ENCODE measurements at places on chromosomes 12 and 14.

DNA sequence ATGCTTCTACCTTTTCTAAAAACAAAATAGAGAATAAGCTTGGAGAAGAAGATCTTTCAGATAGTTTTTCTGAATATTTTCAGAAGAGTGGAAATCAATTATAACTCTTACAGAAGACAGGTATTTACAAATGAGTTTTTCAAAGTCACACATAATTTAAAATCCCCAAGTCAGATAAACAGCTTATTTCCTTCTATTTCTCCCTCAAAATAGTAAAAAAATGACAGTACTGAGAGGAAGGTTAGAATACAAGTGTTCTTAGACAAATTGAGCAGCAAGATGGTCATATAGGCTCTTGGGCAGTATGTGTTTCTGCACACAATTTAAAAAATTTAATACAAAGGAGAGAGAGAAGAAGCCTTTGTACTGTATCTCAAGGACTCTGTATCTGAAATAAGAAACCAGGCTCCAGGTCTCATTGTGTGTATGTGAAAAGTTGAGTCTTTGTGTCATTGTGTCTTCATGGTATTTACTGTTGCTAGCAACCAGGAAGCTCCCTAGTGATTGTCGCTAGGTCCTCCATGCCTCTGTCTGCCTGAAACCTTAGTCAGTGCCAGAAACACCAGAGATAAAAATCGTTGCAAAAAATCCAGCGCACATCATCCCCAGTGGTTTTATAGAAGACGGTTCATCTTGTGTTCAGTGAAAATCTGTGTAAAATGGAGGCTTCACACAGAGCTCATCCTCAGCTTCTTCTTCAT is 12.9 kb upstream of the TUBA1A start:
- peak; percentile 13 for DNase-seq

DNA sequence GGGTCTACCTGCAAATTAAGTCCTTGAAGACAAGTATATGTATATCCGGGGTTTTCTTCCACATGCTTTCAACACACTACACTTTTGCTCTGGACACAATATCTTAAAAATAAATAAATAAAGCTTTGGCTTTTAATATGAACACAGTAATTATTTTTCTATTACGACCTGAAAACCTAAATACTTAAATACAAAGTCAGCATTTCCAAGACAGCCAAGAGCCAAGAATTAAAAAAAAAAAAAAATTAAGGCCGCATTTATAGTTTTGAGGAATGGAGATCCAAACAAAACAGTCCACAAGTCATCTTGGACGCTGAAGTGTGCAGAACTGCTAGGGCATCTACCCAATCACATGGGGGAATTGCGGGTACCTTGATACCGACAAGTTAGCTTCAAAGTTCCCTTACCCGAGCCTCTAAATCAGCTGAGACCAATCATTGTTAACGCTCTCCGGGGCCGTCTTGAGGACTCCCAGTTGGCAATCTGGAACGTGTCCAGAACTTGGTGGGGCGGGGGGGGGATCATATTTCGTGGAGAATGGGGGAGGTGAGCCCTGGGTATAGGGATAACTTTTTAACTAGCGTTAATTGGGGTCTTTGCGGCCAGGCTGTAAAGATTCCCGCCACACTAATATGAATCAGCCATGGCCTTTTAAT is 731 bp upstream of the PCNX4 start:
- DNase-seq = peak; percentile 54

GRCh38 chr12:52807544-52808470 is 6.1 kb downstream of the KRT4 start:
- DNase-seq = no peak

DNA sequence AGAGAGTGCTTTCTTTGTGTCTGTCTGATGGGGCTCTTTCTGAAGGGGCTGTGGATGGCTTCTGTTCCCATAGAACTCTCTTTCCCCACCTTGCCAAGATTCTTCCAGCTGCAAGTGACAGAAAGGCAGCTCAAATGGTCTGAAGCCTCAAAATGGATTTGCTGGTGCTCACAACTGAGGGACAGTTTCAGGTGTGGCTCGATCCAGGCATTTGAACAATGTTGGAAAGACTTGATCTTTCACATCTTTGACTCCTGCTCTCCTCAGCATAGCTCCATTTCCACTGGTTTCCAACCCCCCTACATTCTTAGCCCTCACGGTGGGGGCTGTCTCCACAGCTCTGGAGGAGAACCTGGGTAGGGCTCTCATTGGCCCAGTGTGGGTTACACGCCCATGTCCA is 15.9 kb downstream of the RFLNA start:
- no peak for DNase-seq

DNA sequence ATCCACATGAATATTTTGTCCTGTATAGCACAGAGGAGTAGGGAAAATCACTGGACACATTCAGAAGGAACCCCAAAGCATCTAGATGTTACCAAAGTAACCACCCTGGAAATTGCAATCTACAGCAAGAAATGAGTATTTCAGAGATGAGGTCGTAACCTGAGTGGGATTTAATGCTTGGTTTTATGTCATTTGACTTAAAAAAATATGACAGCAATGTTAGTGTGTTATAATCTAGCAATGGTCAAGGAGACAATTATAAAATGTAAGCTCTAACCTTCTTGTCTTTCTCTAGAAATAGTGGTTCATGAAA is 256.6 kb downstream of the NAV3 start:
- DNase-seq = no peak

GRCh38 chr14:74514471-74514941 is 20.9 kb downstream of the ISCA2 start:
- no peak for DNase-seq

- DNase-seq = no peak
These were observed 12.2 kb downstream of the CHURC1 start for GRCh38 chr14:64926398-64926995.

DNA sequence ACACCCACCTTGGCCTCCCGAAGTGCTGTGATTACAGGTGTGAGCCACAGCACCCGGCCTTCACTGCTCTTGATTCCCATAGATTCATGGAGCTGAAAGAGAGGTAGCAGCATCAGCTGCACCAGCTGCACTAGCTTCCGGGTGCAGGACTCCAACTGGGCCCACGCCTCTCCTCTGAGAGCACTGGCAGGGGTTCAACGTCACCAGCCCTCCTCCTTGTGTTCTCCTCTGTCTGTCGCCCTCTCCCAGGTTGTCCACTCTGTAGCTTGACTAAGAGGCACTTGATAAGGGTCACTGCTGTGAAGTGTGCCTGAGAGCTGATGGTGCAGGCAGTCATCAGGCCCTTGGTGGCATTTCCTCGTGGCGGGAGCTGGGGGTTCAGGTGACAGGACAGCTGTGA is 28.3 kb downstream of the MLXIP start:
- DNase-seq = peak; percentile 89

DNA sequence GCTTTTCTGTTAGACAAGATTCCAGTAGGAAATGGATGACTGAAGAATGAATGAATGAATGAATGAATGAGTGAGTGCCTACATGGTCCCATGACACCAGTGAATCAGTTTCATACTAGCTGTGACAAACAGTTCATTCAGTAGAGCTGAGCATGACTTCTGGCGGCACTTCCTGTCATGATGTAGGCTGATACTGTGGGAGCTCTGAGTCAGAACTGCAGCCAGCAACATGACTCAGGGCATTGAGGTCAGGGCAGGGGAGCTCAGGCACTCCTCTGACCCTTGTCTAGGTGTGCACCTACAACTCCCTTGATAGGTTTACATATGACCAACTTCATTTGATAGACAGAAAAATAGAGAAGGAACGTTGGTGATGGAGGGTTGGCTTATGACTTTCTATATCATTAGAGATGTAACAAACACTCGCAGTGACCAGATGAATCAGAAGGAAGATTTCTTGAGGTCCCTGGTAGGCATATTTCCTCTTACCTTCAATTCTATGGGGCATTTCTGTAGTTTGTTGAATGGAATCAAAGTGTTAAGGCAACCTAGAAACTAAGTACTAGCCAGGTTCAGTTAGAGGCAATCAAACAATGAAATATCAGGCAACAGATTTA is 139.3 kb upstream of the ARHGAP5 start:
- no peak for DNase-seq

GRCh38 chr12:75960954-75961661 is 70.5 kb downstream of the PHLDA1 start:
- no peak for DNase-seq

GRCh38 chr12:121490401-121491281 is 90.2 kb downstream of the KDM2B start:
- no peak for DNase-seq

DNA sequence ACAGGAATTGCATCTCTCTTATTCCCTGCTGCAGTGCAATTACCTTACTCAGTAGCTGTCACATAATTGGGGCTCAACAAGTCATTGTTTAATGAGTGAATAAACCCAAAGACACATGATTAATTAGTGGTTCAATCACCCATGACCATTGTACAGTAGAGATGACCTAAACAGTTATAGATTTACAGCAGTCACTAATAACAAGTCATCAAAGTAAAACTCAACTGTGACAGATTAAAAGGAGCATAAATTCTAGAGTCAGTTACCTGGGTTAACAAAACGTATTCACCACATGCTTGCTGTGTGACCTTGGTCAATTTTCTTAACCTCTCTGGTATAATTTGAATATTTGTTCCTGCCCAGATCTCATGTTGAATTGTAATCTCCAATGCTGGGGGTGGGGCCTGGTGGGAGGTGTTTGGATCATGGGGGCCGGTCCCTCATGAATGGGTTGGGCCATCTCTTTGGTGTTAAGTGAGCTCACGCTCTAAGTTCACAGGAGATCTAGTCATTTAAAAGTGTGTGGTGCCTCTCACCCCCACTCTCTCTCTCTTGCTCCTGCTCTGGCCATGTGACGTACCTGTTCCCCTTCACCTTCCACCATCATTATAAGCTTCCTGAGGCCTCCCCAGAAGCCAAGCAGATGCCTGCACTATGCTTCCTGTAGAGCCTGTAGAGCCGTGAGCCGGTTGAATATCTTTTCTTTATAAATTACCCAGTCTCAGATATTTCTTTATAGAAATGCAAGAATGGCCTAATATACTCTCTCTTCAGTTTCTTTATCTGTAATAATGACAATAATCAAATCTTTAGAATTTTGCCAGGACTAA is 141.9 kb upstream of the PLEKHG7 start:
- no peak for DNase-seq

- no peak for DNase-seq
These were observed 912.9 kb downstream of the DIO2 start for GRCh38 chr14:79298373-79298772.

- no peak for DNase-seq
These were observed 113.0 kb upstream of the RAP1B start for GRCh38 chr12:68497702-68498101.

- no peak for DNase-seq
These were observed 1.9 kb upstream of the LLPH start for GRCh38 chr12:66132408-66132807.

DNA sequence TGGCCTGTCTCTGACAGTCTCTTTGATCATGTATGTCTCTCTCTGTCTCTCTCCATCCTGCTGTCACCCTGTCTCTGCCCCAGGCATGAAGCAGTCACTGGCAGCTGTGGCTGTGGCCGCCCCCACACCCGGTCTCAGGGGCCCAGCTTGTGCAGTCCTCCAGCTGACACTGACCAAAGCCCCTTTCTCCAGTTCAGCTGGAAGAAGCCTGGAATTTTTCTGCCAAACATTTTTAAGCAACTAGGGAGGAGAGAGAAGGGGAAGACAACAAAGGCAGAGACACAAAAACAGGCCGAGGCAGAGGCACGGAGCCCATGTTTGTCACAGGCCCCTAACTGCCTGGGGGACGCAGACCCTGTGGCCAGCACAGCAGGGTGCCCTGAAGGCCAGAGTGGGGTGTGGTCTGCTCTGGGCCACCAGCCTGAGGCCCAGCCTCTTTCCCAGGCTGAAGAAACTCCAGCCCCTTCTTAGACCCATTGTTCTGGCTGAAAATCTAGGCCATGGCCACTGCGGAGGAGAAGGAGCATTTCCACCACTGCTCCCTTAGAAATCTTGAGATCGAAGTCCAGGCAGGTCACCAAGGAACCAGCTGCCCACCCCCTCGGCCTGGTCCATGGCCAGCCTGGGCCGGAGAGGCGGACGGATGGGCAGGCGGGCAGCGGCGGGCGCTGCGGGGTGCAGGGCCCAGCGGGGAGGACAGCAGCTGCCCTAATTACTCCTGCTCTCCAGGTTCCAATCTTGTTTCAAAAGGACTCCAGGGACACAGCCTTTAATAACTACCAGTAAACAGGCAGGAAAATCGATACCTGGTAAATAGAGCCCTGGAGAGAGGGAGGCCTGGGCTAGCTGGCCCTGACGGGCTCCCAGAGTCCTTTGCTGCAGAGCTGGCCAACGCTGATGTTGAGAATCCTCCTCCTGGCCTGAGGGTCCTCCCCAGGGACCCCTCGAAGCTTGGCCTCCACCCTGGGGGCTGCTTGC is 14.9 kb downstream of the DTX1 start:
- peak; percentile 92 for DNase-seq

GRCh38 chr14:31842899-31843298 is 234.2 kb upstream of the ARHGAP5 start:
- DNase-seq = peak; percentile 10

- no peak for DNase-seq
These were observed 13.0 kb downstream of the ASPG start for GRCh38 chr14:104098272-104099095.

- no peak for DNase-seq
These were observed 58.1 kb upstream of the CCND2 start for GRCh38 chr12:4215229-4216186.

- DNase-seq = no peak
These were observed 355.0 kb downstream of the ETNK1 start for GRCh38 chr12:22979854-22980469.

DNA sequence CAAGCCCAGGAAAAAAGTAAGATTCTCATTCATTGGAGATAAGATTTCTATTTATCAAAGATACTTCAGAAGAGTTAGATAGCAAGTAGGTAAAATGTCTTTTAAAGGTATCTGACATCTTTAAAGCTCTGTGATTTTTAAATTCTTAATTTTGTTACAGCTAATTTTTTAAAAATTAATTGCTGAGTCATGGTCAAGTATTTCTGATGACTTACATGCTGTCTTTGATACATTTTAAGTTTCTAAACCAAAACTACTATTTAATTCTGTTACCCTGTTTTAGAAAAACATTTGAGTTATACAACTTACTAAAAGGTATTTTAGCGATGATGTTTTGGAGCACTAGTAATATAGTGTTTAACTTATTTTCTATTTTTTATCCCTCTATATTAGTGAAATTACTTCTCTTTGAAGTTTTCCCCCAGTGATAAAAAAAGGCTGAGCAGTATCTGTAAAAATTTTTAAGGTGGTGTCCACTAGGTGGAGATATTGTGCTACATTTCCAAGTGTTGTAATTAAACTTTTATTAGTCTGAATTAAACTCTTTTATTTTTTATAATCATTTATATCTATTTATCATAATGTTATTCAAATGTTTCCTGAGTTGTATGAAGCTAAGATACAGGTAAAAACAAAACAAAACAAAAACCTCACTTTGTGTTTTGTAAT is 11.5 kb downstream of the ALG10 start:
- peak; percentile 7 for DNase-seq
